ENCODE measurements at places on chromosomes 16 and 17. TPM values are rescaled to one million over a fixed set of nuclear protein-coding genes. Genes with fewer than 3 reads are reported as not detected.

DNA sequence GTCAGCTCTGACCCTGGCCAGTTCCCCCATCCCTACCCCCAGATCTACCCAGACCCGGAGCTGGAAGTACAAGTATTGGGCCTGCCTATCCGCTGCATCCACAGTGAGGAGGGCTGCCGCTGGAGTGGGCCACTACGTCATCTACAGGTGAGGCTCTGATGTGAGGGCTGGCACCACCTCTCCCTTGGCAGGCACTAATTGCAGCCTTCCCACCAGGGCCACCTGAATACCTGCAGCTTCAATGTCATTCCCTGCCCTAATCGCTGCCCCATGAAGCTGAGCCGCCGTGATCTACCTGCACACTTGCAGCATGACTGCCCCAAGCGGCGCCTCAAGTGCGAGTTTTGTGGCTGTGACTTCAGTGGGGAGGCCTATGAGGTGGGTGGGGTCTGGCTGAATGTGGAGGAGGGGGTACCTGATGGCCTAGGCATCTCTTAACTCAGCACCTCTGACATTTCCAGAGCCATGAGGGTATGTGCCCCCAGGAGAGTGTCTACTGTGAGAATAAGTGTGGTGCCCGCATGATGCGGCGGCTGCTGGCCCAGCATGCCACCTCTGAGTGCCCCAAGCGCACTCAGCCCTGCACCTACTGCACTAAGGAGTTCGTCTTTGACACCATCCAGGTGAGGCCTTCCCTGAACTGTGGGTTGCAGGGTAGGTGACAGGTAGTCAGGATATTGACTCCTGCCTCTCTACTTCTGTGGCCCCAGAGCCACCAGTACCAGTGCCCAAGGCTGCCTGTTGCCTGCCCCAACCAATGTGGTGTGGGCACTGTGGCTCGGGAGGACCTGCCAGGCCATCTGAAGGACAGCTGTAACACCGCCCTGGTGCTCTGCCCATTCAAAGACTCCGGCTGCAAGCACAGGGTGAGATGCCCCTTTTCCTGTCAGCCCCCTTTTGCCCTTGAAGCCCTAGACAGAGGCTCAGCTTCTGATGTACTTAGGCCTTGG lies 4.3 kb downstream of the TRAF4 start:
- H3K27ac ChIP-seq = peak overlapping the region; percentile 41
- no peak overlapping the region for H3K4me3 ChIP-seq
- DNase-seq = no peak
- H3K36me3 ChIP-seq = peaks cover 14% of the 10 kb centered on the region
- no peaks in the 10 kb centered on the region for H3K27me3 ChIP-seq

DNA sequence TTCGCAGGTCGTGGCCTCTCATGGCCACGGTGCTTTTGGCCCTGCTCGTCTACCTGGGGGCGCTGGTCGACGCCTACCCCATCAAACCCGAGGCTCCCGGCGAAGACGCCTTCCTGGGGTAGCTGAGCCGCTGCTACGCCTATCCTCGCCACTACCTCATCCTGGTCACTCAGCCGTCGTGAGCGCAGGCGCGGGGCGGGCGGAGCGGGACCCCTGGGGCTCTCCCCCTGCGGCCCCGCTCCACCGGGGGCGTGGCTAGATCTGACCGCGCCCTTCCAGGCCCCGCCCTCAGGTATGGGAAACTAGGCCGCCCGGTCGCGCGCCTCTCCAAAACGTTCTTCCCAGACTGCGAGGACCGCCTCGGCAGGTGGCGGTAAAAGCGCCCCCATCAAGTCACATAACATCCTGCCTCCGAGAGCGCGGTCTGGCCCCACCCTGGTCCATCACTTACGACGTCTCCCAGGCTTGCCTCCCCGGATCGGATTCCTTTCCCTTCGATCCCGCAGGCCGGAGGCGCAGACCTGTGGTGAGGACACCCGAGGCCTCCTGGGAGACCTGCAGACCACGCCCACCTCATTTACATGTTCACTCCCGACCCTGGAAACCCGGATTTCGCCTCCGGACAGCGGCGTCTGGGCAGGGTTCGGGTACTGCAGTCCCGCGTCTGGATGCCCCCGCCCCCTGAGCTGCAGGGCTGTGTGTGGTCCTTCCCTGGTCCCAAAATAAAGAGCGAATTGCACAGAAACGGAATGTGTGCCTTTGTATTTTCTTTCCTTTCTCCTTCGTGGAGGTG lies 91.5 kb upstream of the TMEM97 start:
- H3K36me3 ChIP-seq = no peaks in the 10 kb centered on the region
- DNase-seq = no peak
- H3K27me3 ChIP-seq = peaks cover 13% of the 10 kb centered on the region
- no peak overlapping the region for H3K27ac ChIP-seq

DNA sequence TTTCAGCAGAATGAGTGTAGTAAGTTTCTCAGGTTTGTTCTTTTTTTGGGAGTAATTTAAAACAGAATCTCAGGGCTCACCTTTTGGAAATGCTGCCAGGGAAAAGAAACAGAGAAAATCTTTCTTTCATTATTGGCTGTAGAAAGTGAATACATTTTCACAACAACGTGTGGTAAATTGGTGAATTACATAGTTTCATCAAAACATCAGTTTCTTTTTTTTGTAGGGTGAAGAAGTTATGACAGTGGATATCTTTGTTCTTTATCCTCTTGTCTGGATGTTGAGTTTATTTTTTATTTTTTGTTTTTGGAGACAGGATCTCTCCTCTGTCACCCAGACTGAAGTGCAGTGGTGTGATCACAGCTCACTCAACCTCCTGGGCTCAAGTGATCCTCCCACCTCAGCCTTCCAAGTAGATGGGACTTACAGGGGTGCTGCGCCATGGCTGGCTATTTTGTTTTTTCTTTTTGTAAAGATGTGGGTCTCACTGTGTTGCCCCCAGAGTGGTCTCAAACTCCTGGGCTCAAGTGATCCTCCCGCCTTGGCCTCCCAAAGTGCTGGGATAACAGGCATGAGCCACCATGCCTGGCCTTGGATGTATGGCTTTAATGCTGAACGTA lies 2.4 kb downstream of the ZNF267 start:
- H3K36me3 ChIP-seq = peaks cover 34% of the 10 kb centered on the region
- peaks cover 85% of the 10 kb centered on the region for H3K4me1 ChIP-seq
- DNase-seq = no peak
- H3K27me3 ChIP-seq = no peaks in the 10 kb centered on the region
- peak overlapping the region; percentile 99 for H3K4me3 ChIP-seq

- H3K27ac ChIP-seq = no peak overlapping the region
- H3K4me3 ChIP-seq = no peak overlapping the region
- no peak for DNase-seq
- no peaks in the 10 kb centered on the region for H3K27me3 ChIP-seq
Measured at GRCh38 chr17:26774291-26775218, 519.4 kb upstream of the WSB1 start.

DNA sequence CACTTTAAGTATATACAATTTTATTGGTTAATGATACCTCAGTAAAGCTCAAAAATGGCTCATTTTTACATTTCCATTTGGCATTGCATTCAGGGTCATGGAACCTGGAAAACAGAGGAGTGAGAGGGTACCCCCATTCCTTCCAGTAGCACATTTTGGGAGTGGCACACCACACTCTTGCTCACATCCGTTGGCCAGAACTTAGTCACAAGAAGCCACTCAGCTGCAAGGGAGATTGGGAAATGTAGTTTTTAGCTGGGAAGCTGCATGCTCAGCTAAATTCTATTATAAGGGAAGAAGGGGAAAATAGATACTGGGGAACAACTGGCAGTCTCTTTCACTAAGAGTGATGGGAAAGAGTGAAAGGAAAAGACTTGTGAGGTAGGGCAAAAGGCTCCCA lies 102.5 kb upstream of the TMEM97 start:
- H3K4me3 ChIP-seq = no peak overlapping the region

Gene SLC12A3
- total RNA-seq = not detected

GRCh38 chr16:66551348-66551759 lies 1.0 kb upstream of the CKLF start:
- no peaks in the 10 kb centered on the region for H3K27me3 ChIP-seq
- peak; percentile 58 for DNase-seq
- H3K27ac ChIP-seq = peak overlapping the region; percentile 88
- peak overlapping the region; percentile 97 for H3K4me3 ChIP-seq
- peaks cover 3% of the 10 kb centered on the region for H3K36me3 ChIP-seq

DNA sequence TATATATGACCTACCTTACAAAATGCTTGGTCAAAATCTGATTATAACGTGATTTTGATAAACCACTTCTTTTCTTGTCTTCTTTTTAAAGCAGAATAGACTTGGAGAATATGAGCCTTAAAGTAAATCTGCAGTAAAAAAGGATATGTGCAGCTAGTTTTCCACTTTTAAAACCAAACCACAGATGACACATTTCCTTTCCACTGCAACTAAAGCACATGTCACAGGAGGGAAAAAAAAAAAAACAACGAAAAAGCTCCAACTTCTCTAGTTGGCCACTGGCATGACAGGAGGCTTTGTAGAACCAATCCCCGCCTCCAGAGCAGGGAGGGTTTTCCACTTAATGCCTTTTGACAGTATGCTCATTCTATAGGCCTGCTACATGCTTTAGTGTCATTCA lies at the start of gene EVI2A:
EVI2A (minus strand) TSS at position 142 of the 400 bp plus-strand sequence. CDS start 2,609 bp downstream, outside the sequence.
- H3K4me1 ChIP-seq = peaks cover 44% of the 10 kb centered on the region
- H3K4me3 ChIP-seq = peak within 1 kb of the TSS; percentile 99
- peaks cover 8% of the 10 kb centered on the region for H3K36me3 ChIP-seq

GRCh38 chr17:17497065-17497844 lies 1.1 kb upstream of the RASD1 start:
- peaks cover 2% of the 10 kb centered on the region for H3K27me3 ChIP-seq
- H3K4me3 ChIP-seq = no peak overlapping the region
- H3K4me1 ChIP-seq = peaks cover 29% of the 10 kb centered on the region
- H3K36me3 ChIP-seq = peaks cover 3% of the 10 kb centered on the region
- DNase-seq = no peak
- H3K27ac ChIP-seq = no peak overlapping the region

DNA sequence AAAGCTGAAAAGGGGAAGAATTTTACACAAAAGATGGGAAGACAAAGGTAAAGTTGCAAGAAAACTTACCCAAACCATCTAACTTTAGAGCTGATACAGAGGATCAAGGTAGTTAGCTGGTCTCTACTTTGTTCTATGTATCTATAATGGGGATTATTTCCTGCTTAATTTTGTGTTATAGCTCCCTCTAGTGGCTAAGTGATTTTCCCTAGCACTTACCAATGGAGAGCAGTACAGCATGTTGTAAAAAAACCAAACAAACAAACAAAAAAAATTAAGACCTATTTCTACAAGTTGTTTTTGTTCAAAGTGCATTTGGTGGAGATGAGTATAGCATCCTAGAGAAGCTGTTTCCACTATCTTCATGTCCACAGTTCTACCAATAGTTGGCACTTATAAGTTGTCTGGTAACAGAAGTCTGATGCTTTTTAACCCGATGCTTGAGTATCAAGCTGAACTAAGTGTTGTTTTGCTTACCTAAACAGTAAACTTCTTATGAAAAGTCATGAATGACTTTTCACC lies 7.5 kb downstream of the SRSF1 start:
- H3K4me1 ChIP-seq = peaks cover 35% of the 10 kb centered on the region
- DNase-seq = peak; percentile 76
- H3K4me3 ChIP-seq = no peak overlapping the region

GRCh38 chr16:72989579-72990551 lies 58.1 kb downstream of the ZFHX3 start:
- no peaks in the 10 kb centered on the region for H3K4me1 ChIP-seq
- no peak overlapping the region for H3K27ac ChIP-seq
- H3K36me3 ChIP-seq = no peaks in the 10 kb centered on the region
- H3K4me3 ChIP-seq = no peak overlapping the region
- no peak for DNase-seq
- H3K27me3 ChIP-seq = no peaks in the 10 kb centered on the region

DNA sequence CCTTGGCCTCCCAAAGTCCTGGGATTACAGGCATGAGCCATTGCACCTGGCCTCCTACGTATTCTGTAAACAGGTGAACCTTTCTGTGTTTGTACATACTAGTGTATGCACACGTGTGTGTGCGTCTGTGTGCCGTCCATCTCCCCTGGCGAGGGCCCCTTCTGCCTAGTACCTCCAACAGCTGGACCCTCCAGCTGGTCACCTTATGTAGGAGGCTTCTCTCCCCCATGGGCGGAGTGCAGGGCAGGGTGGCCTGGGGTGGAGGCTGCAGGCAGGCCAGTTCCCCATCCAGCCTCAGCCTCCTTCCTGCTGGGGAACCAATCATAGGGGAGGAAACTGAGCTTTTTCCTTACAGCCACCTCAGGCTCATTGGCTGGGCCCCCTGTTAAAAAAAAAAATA lies 24.4 kb upstream of the DOC2B start:
- H3K27ac ChIP-seq = no peak overlapping the region
- H3K4me3 ChIP-seq = no peak overlapping the region
- H3K36me3 ChIP-seq = no peaks in the 10 kb centered on the region
- H3K4me1 ChIP-seq = no peaks in the 10 kb centered on the region

GRCh38 chr16:819336-820043 lies 19.0 kb upstream of the GNG13 start:
- no peak overlapping the region for H3K27ac ChIP-seq
- H3K4me1 ChIP-seq = peaks cover 9% of the 10 kb centered on the region
- H3K36me3 ChIP-seq = no peaks in the 10 kb centered on the region
- peaks cover 7% of the 10 kb centered on the region for H3K27me3 ChIP-seq

DNA sequence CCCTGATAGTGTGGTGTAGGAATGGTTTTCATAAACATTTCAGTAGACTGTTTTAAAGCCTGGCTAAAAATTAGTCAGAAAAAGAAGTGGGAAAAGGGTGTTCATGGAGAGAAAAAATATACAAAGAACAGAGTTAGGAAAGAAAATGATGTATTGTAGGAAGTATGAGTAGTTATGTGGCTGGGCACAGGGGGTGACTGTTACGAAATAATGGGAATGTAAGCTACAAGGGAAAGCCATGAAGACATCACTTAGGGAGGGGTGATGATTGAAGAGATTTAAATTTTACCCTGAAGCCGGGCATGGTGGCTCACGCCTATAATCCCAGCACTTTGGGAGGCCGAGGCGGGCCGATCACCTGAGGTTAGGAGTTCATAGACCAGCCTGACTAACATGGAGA lies 55.3 kb downstream of the NUP88 start:
- no peak for DNase-seq
- H3K27me3 ChIP-seq = no peaks in the 10 kb centered on the region
- H3K36me3 ChIP-seq = peaks cover 66% of the 10 kb centered on the region
- H3K4me3 ChIP-seq = no peak overlapping the region

Gene TM4SF5
- total RNA-seq = not detected

DNA sequence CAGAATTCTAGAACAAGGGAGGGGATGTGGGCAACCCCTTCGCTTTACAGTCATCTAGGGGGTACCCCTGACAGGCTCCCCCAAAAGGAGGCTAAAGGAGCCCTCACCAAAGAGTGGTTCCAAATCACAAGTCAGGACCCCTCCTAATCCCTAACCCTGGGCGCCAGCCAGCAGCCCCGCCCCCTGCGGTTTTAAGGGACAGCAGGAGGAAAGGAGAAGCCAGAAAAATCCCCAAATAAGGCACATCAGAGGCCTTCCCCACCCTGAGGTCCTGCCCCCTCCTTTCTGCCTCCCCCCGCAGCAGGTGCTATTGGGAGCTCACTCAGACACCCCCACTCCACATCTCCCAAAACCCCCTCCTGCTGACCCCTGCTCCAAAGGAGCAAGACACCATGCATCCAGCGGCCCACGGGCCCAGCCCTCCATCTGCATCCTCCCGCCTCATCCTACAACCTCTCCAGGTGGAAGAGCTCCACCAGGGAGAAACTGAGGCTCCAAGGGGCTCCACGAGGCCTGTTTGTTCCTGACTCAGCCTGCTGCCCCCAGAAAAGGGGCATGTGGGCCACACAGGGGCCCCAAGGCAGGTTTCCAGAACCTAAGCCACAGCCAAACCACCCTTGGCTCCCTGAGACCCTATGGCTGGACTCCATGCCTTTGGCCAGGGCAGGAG lies 93.5 kb downstream of the GOSR1 start:
- H3K27ac ChIP-seq = no peak overlapping the region
- H3K36me3 ChIP-seq = no peaks in the 10 kb centered on the region
- H3K27me3 ChIP-seq = no peaks in the 10 kb centered on the region
- H3K4me1 ChIP-seq = no peaks in the 10 kb centered on the region

Data from CD4-positive, CD25-positive, alpha-beta regulatory T cell (primary cell).